ENCODE measurements at places on chromosomes 7 and 10.

- H3K36me3 ChIP-seq: peaks cover 38% of the 10 kb centered on the region
- no peak overlapping the region for H3K4me3 ChIP-seq
- H3K27me3 ChIP-seq: no peaks in the 10 kb centered on the region
These were observed 43.5 kb downstream of the NHLRC2 start for GRCh38 chr10:113897693-113898618.

- no peak for DNase-seq
- no peak overlapping the region for H3K27ac ChIP-seq
These were observed 35.3 kb upstream of the PROSER2 start for GRCh38 chr10:11787846-11788245.

- H3K36me3 ChIP-seq: no peaks in the 10 kb centered on the region
- H3K27ac ChIP-seq: no peak overlapping the region
- no peaks in the 10 kb centered on the region for H3K4me1 ChIP-seq
- no peak overlapping the region for H3K4me3 ChIP-seq
- no peaks in the 10 kb centered on the region for H3K27me3 ChIP-seq
These were observed 38.4 kb downstream of the ADRB1 start for GRCh38 chr10:114081911-114082583.

- H3K4me1 ChIP-seq: peaks cover 11% of the 10 kb centered on the region
- no peaks in the 10 kb centered on the region for H3K27me3 ChIP-seq
- H3K4me3 ChIP-seq: no peak overlapping the region
- no peak for DNase-seq
These were observed 64.9 kb upstream of the ASAH2 start for GRCh38 chr10:50316174-50316573.

DNA sequence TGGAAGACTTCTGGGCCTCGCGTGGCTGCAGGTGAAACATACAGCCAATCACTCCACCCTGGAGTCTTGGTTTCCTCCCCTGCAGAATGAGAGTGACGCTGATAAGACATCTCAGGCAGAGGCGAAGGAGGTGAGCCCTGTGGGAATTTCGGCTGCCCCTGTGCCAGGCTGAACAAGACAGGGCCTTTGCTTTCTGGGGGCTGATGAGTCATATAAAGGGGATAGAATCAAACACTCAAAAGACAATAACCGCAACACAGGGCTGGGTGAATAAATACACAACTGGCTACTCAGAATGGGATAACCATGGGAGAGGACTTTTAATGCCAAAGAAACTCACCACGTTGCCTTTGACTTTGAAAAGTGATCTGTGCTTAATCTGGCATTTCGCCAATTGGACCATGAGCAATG lies 143.8 kb downstream of the KCNMA1 start:
- no peak for DNase-seq
- no peak overlapping the region for H3K27ac ChIP-seq
- H3K4me1 ChIP-seq: no peaks in the 10 kb centered on the region
- H3K4me3 ChIP-seq: no peak overlapping the region
- no peaks in the 10 kb centered on the region for H3K27me3 ChIP-seq
- no peaks in the 10 kb centered on the region for H3K36me3 ChIP-seq
